ENCODE measurements at places on chromosomes 6 and 20. TPM values are rescaled to one million over a fixed set of nuclear protein-coding genes. Genes with fewer than 3 reads are reported as not detected.

Gene ATP9A
- 36.1 TPM for total RNA-seq

- no peak overlapping the region for H3K27ac ChIP-seq
- H3K36me3 ChIP-seq = no peaks in the 10 kb centered on the region
- H3K27me3 ChIP-seq = no peaks in the 10 kb centered on the region
- no peaks in the 10 kb centered on the region for H3K4me1 ChIP-seq
- no peak for DNase-seq
These were observed 117.2 kb downstream of the SYCP2 start for GRCh38 chr20:59816146-59816738.

GRCh38 chr6:158916617-158917016, 83.4 kb downstream of the RSPH3 start:
- H3K4me1 ChIP-seq = no peaks in the 10 kb centered on the region
- H3K36me3 ChIP-seq = no peaks in the 10 kb centered on the region
- H3K27me3 ChIP-seq = no peaks in the 10 kb centered on the region
- H3K27ac ChIP-seq = no peak overlapping the region
- no peak overlapping the region for H3K4me3 ChIP-seq

Gene SIRPD
- not detected for total RNA-seq

Gene PSORS1C2
- total RNA-seq = not detected

Gene COL12A1
- 539 TPM for total RNA-seq

GRCh38 chr6:39669973-39670342, 55.2 kb downstream of the KIF6 start:
- H3K4me1 ChIP-seq = no peaks in the 10 kb centered on the region
- H3K36me3 ChIP-seq = no peaks in the 10 kb centered on the region
- H3K4me3 ChIP-seq = no peak overlapping the region
- DNase-seq = no peak
- no peak overlapping the region for H3K27ac ChIP-seq
- peaks cover 2% of the 10 kb centered on the region for H3K27me3 ChIP-seq

DNA sequence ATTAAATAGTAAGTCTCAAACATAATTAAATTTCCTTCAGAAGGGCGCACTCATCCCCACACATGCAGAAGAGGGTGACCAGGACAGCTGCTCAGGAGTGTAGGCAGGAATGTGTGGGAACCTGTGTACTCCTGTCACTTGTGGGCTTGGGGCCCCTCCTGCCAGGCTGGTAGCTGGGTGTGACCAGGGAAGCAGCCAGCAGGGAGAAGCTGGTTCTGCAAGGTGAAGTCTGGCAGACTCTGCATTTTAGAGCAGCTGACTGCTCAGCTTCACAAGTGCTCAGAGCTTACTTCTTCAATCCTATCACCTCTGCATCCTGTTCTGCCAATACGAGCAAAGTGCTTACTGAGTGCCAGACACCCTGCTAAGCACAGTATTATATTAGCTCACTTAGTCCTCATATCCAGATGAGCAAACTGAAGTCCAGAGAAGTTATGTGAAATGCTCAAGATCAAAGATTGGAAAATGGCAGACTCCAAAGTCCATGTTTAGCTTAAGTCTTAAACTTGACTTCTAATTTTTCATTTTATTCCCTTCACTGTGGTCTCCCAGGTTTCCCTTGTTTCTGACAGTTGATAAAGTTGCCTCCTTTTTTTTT, 27.9 kb downstream of the ELMO2 start:
- H3K27me3 ChIP-seq = no peaks in the 10 kb centered on the region
- H3K36me3 ChIP-seq = peaks cover 98% of the 10 kb centered on the region
- no peak overlapping the region for H3K27ac ChIP-seq
- no peak overlapping the region for H3K4me3 ChIP-seq
- DNase-seq = no peak
- H3K4me1 ChIP-seq = no peaks in the 10 kb centered on the region

Gene RNF144B
- 14.0 TPM for total RNA-seq

- DNase-seq = no peak
- no peak overlapping the region for H3K4me3 ChIP-seq
- no peaks in the 10 kb centered on the region for H3K27me3 ChIP-seq
- H3K4me1 ChIP-seq = no peaks in the 10 kb centered on the region
- H3K36me3 ChIP-seq = no peaks in the 10 kb centered on the region
- H3K27ac ChIP-seq = no peak overlapping the region
These were observed 32.6 kb downstream of the CLIC5 start for GRCh38 chr6:45983062-45983461.

GRCh38 chr6:151765444-151765886, 42.0 kb upstream of the ESR1 start:
- no peaks in the 10 kb centered on the region for H3K36me3 ChIP-seq
- H3K4me1 ChIP-seq = peaks cover 7% of the 10 kb centered on the region
- no peak overlapping the region for H3K27ac ChIP-seq
- H3K27me3 ChIP-seq = no peaks in the 10 kb centered on the region
- no peak overlapping the region for H3K4me3 ChIP-seq

GRCh38 chr6:9646342-9647070, 768.4 kb downstream of the TFAP2A start:
- no peaks in the 10 kb centered on the region for H3K36me3 ChIP-seq
- no peak overlapping the region for H3K27ac ChIP-seq
- no peak overlapping the region for H3K4me3 ChIP-seq
- no peaks in the 10 kb centered on the region for H3K27me3 ChIP-seq

Gene PTK6
- 0.90 TPM for total RNA-seq

- no peaks in the 10 kb centered on the region for H3K4me1 ChIP-seq
- H3K27ac ChIP-seq = no peak overlapping the region
- no peak for DNase-seq
- no peaks in the 10 kb centered on the region for H3K36me3 ChIP-seq
These were observed 140.4 kb upstream of the SUPT3H start for GRCh38 chr6:45518013-45518720.

Gene CDSN
- total RNA-seq = not detected

DNA sequence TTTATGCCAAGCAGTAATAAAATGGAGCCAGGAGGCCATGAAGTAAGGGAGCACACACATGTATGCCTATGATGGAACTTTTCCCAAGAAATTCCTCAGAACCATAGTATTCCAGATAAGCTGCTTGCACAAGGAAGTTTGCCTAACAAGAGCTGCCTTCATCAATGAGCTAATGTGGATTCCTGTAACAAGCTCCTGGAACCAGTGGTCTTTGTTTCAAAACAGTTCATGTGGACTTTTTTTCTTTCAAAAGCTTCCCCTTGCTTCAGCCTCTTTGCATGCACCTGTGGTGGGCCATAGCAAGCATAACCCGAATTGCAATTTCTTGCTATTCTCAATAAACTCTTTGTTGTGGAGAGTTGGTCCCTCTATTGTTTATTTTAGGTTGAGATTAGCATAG, 359.6 kb downstream of the UTRN start:
- no peak for DNase-seq
- H3K27me3 ChIP-seq = no peaks in the 10 kb centered on the region
- H3K4me1 ChIP-seq = no peaks in the 10 kb centered on the region

- no peak for DNase-seq
- H3K4me1 ChIP-seq = no peaks in the 10 kb centered on the region
- no peak overlapping the region for H3K4me3 ChIP-seq
- H3K36me3 ChIP-seq = no peaks in the 10 kb centered on the region
- H3K27me3 ChIP-seq = no peaks in the 10 kb centered on the region
These were observed 9.2 kb downstream of the ENPP3 start for GRCh38 chr6:131646249-131646670.

Gene PNPLA1
- total RNA-seq = not detected

DNA sequence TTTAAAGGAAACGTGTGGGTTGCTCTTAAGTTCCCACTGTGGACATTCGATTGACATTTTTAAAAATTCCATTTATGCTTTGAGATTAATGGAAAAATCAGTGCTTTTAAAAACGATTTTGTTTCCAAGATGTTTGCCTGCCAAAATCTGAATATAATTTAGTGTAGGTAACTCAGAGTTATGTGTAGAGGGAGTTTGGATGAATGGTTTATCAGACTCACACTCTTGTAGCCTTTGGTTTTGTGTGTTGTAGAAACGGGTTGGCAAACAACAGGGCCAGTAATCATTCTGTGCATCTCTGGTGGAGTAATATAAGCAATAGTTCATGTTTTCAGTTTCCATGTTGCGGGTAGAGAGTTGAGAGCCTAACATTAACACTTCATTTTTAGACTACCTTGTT, 140.6 kb downstream of the RPS12 start:
- no peaks in the 10 kb centered on the region for H3K4me1 ChIP-seq
- H3K27ac ChIP-seq = no peak overlapping the region
- H3K36me3 ChIP-seq = no peaks in the 10 kb centered on the region
- no peaks in the 10 kb centered on the region for H3K27me3 ChIP-seq
- no peak for DNase-seq
- H3K4me3 ChIP-seq = no peak overlapping the region

DNA sequence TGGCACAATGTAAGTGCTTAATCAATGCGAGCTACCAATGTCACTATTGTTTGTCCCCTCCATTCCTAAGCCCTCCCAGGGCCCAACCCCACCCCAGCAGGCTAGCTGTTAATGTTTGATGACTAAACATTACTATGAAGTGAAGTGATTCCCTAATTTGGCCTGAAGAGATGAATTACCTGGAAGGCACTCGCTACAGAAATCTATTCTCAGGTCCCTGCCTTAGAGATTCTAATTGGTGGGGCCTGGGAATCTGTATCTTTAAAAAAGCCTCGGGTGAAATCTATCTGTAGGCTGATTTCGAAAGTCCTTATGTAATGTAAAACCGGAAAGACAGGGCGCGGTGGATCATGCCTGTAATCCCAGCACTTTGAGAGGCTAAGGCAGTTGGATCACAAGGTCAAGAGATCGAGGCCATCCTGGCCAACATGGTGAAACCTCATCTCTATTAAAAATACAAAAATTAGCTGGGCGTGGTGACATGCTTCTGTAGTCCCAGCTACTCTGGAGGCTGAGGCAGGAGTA, 16.9 kb upstream of the SNAI1 start:
- no peak for DNase-seq
- H3K4me1 ChIP-seq = no peaks in the 10 kb centered on the region
- no peaks in the 10 kb centered on the region for H3K27me3 ChIP-seq
- no peaks in the 10 kb centered on the region for H3K36me3 ChIP-seq

Gene LSM2
- total RNA-seq = 23.9 TPM

DNA sequence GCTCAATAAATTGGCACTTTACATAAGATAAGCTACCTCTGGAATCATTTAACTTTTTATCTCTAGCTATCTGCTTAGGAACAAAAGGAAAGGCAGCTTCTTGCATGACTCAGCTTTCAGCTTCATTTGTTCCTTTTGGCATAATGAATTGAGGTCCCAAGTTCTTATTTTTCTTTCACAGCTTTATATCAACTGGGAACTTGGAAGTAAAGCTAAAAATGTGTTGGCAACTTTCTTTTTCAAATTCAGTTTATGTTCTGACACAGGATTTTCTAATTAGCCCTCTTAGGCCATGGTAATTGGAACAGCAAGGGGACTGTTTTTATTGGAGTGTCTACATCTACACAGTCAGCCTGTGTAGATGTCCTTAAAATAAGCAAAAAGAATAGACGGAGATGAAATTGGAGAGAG, 55.2 kb upstream of the MRAP2 start:
- no peak overlapping the region for H3K4me3 ChIP-seq
- DNase-seq = no peak
- no peaks in the 10 kb centered on the region for H3K4me1 ChIP-seq
- no peak overlapping the region for H3K27ac ChIP-seq
- no peaks in the 10 kb centered on the region for H3K36me3 ChIP-seq

DNA sequence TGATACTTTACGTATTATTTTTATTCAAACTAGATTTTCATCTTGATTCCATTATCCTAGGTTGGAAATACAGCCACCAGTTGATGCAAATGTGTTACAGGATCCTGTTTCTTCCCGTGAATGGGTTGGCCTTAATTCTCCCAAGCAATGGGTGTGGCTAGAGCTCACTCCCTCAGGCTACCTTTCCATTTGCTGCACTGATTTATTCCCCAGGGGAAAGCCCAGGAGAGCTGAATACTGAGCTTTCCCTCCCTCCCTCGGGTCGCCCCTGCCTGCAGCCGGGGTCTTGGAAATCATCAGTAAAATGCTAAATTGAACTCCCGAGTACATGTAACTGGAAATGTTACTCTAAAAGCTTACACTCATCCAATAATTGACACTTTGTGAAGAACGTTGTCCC, 9.9 kb downstream of the SMOC2 start:
- H3K27ac ChIP-seq = no peak overlapping the region
- H3K36me3 ChIP-seq = no peaks in the 10 kb centered on the region
- H3K4me1 ChIP-seq = no peaks in the 10 kb centered on the region
- DNase-seq = no peak

DNA sequence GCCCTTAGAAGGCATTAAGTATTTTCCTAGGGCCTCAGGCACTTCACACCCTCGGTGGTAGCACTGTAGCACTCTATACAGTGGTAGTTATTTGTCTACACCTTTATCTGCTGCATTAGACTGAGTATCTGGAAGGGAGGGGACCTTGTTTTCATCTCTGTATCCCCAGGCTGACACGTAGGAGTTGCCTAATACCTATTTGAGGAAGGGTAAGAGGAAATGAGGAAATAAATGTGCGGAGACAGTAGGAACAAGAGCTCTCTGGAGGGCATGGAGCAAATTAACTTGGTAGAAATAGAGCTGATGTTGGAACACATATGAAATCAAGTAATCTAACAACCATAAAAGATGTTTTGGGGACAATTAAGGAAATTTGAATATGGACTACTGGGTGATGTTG, 3.9 kb downstream of the CNPY3 start:
- no peak overlapping the region for H3K4me3 ChIP-seq
- no peak for DNase-seq
- peaks cover 27% of the 10 kb centered on the region for H3K36me3 ChIP-seq
- H3K4me1 ChIP-seq = no peaks in the 10 kb centered on the region

DNA sequence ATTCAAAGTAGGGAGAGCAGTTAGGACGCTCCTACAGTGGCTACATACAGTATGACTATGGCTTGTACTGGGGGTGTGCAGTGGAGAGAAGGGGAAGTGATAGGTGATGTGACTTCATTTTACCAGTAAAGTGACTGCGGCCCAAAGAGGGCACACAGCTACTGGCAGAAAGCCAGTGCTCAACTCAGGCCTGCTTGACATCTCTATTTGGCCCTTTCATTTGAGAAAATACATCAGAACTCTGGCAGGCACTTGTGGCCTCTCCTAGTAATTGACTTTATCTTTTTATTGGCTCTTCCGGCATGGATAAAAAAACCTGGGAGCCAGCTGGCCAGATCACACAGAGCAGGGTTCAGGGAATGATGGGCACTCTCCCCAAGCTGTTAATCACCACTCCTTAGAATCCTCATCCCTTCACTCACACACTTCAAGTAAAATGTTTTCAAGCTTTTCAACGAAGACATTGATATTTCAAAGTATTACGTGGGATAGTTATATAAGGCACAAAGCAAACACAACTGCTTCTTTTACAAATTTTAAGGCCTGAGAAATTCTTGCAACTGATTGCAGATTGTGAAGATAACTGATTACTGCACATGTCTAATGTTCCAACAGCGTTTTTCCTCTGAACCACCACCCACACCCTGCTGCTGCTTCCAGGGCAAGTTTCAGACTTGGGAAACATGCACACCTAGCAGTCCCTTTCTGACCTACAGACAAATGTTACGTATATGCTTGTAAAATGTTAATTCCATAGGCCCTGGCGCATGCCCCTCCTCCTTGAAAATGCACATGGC, 73.5 kb downstream of the TNFRSF21 start:
- no peaks in the 10 kb centered on the region for H3K36me3 ChIP-seq
- H3K27ac ChIP-seq = no peak overlapping the region
- H3K27me3 ChIP-seq = no peaks in the 10 kb centered on the region
- no peak for DNase-seq

- peaks cover 66% of the 10 kb centered on the region for H3K36me3 ChIP-seq
- H3K27ac ChIP-seq = no peak overlapping the region
- H3K4me1 ChIP-seq = peaks cover 19% of the 10 kb centered on the region
- no peak for DNase-seq
These were observed 4.3 kb downstream of the CDC25B start for GRCh38 chr20:3800256-3800877.
